ENCODE measurements at places on chromosomes 2 and 18.

GRCh38 chr18:76499637-76500340 is 4.7 kb upstream of the ZNF516 start:
- no peak for DNase-seq

DNA sequence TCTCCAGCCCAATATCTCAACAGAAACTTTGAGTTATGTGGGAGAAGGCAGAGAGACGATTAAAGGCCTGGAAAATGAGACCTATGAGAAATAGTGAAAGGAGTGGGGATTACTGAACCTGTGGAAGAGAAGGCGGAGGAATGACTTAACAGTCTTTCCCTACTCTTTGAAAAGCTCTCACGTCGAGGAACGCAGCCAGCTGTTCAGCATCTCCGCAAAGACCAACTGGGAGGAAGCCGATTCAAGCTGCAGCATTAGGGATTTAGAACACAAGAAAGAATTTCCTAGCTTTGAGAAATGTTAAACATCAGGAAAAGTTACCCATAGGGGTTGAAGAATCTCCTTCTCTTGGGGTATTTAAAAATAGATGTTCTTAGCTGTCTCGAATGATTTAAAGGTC is 233.2 kb upstream of the PARD3B start:
- DNase-seq = no peak

- DNase-seq = no peak
These were observed 360.8 kb downstream of the RBM43 start for GRCh38 chr2:150900913-150901312.

DNA sequence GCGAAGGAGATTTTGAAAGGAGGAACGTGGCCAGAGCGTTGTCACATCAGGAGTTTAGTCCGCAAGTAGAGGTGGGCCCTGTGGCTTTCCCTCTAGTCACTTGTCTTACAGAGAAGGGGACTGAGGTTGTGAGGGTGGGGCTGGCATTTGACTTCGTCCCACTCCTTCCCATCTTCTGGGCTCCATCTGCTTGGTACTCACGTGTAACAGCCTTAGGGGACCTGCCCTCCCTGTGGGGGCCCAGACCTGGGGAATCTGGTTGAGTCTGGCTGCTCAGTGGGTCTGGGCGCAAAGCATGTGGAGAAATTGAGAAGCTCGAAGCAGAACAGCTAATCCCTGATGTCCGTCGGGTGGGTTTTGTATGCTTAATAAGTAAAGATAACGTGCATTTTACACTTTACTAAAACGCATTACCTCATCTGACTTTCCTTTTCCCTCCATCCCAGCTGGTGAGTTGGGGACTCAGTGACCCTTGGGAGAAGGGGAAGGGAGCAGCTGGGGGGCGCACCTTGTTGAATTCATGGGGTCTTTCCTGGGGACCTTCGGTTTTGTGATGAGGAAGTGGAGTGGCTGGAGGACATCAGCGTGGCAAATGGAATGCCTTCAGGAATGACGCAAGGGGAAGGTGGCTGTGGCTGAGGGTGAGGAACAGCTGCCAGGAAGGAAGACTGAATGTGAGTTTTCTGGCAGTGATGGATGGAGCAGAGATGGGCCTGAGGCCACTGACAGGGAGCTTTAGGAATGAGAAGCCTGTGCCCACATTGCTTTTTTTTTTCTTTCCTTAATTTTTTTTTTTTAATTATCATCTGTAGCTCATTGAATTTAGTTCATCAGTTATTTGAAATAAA is 44.8 kb downstream of the ASAP2 start:
- DNase-seq = peak; percentile 95

GRCh38 chr18:23578891-23579653 is 7.2 kb downstream of the NPC1 start:
- DNase-seq = peak; percentile 71

GRCh38 chr2:196239622-196240587 is 68.5 kb upstream of the STK17B start:
- peak; percentile 82 for DNase-seq

DNA sequence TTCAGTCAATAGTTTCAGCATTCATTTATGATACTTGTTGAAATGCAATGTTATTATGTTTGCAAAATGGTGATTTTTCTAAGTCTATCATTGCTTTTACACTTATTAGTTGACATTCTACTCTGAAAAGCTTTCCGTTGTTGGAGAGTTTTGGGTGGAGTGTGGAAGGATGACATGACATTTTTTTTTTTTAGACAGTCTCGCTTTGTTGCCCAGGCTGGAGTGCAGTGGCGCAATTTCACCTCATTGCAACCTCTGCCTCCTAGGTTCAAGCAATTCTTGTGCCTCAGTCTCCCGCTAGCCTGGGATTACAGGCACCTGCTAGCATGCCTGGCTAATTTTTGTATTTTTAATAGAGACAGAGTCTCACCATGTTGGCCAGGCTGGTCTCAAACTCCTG is 29.8 kb downstream of the PIKFYVE start:
- DNase-seq = no peak

- peak; percentile 4 for DNase-seq
These were observed 100.8 kb downstream of the GPR39 start for GRCh38 chr2:132517386-132517785.

DNA sequence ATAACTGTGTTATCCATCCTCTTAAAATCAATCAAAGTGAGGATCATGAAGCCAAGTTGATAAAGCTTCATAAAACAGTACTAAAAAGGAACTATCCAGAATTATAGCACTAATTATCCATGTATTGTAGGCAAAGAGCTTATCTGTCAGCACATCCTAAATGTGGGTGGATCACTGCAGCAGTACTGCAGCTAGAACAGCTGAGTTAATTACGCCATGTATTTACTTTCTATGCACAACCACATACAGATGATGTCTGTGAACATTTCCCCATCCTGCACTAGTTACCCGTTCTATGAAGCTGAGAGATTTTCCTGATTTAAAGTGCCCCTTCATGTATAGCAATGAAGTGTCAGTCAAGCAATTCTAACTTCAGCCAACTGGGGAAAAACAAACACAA is 96.6 kb downstream of the RAPH1 start:
- no peak for DNase-seq

DNA sequence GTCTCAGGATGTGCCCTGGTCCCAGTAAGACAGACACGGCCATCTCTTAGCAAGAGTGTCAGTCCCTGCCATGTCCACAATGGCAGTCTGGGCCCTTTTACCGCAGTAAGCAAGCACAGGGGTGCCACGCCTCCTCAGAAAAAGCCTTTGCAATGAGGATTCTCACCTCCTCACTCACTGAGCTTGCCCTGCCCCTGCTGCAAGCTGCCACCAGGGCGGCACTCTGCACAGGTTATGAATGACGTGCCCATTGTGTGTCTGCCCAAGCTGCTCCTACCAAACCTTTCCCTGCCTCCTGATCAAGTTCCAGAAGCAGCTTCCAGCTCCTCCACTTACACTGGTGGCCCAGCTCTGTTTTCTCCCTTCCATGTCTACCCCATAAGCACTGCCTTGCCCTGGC is 23.3 kb downstream of the ERCC3 start:
- DNase-seq = no peak

GRCh38 chr2:142131010-142131669 is at the start of gene LRP1B:
Gene LRP1B, minus strand, starts transcription at chr2:142131016. Its CDS starts 287 bp downstream, at chr2:142130729.
- peak; percentile 46 for DNase-seq

DNA sequence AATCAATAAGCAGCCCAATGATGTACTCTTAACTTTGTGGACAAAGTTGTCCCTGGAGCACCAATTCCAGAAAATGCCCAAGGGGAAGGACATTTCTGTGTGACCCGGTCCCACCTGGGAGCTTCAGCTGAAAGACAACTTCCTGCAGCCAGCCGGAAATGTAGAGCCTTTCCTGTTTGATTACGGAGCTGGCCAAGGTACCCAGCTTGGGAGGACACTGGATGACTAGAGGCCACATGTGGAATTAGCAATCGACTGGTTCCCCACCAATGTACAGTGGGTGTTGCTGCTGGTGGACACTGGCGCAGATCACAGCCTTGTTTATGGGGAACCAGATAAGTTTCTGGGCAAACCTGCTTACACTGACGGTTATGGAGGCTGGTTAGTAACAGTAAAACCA is 53.0 kb upstream of the ZC3H15 start:
- DNase-seq = no peak

GRCh38 chr2:85591563-85591962 is 4.0 kb upstream of the RNF181 start:
- DNase-seq = no peak

- peak; percentile 17 for DNase-seq
These were observed 9.9 kb downstream of the NCAPH start for GRCh38 chr2:96345438-96345837.

- DNase-seq = no peak
These were observed 156.3 kb downstream of the CYP26B1 start for GRCh38 chr2:71991397-71991796.

- peak; percentile 44 for DNase-seq
These were observed 213.9 kb downstream of the NDUFA10 start for GRCh38 chr2:239811111-239811781.

DNA sequence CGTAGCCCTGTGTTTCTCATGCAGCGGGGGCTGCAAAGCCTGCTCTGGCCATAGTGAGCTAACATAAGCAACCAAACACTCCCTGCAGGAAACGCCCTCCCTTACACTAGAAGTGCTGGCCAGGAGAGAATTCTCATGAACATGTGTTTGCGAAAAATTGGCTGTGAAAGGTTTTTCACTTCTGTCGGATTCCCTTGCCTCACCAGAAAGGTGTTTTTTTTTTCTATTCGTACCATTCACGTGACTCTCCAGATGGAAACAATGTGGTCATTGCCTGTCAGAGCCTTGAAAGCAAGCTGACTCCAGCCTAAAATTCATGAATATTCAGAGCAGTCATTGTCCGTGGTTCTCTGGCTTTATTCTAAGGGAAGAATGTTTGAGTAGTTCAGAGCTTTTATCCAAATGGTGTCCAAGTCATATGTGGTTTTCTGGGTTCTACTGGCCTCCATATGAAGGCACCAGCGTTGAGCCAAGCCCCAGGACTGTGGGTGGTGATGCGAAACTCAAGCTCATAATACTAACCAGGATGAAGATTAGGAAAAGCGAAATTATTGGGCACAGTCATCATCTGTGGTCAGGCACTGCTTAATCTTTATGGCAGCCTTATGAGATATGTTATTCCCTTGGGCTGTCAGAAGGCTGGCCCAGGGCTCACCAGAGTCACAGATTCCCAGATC is 236.4 kb downstream of the ALPK2 start:
- peak; percentile 71 for DNase-seq

- peak; percentile 57 for DNase-seq
These were observed 787 bp upstream of the ADGRF3 start for GRCh38 chr2:26347286-26347865.

DNA sequence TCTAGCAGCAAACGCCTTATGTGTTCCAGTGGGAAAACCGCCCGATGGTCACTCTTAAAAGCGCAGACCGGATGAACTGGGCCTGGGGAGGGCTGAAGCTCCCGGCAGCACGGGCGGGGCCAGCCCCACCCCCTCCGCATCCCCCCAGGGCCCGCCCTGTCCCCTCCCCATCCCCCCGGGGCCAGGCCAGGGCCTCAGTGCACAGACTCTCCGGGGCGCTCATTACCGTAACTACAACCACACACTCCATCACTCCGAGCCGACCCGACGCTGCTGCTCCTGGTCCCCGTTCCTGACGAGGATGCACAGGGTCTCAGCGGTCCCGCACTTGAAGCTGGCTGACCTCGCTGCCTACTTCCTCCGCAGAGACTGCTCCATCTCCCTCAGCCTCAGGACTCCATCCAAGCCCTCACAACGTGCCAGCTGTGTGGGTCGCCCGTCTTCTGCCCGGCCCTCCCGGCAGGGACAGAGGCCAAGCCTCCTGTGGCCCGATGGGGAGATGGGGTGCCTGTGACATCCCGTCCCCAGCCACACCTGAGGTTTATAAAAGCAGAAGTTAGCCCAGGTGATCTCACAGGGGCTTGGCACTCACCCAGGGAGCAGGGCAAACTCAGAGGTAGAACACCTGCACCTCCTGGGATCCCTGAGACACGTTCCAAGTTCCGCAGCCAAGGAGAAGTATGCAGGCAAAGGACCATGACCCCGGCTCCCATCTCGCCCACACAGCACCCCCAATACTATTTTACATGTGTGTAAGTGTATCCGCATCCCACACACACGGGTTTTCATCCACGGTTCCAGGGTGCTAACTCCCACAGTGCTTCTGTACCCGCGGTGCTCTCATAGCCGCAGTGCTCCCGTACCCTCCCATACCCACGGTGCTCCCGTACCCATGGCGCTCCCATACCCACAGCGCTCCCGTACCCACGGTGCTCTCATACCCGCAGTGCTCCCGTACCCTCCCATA is 36.0 kb downstream of the SLC66A2 start:
- DNase-seq = no peak

- no peak for DNase-seq
These were observed 80.3 kb downstream of the MBOAT2 start for GRCh38 chr2:8923183-8923582.

DNA sequence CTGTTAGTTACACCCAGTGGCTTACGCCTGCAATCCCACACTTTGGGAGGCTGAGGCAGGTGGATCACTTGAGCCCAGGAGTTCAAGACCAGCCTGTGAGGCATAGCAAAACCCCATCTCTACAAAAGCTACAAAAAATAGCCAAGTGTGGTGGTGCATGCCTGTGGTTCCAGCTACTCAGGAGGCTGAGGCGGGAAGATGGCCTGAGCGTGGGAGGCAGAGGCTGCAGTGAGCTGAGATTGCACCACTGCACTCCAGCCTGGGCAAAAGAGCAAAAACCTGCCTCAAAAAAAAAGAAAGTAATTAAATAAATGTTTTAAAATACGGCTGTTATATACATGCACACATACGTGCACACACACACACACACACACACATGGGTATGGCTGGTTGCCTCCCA is 194.8 kb downstream of the HDAC4 start:
- DNase-seq = no peak

GRCh38 chr2:235539773-235540172 is 45.9 kb downstream of the AGAP1 start:
- DNase-seq = no peak

GRCh38 chr2:197285361-197285760 is 25.2 kb downstream of the ANKRD44 start:
- DNase-seq = no peak

- DNase-seq = peak; percentile 64
These were observed 182.7 kb upstream of the GLI2 start for GRCh38 chr2:120552800-120553481.

DNA sequence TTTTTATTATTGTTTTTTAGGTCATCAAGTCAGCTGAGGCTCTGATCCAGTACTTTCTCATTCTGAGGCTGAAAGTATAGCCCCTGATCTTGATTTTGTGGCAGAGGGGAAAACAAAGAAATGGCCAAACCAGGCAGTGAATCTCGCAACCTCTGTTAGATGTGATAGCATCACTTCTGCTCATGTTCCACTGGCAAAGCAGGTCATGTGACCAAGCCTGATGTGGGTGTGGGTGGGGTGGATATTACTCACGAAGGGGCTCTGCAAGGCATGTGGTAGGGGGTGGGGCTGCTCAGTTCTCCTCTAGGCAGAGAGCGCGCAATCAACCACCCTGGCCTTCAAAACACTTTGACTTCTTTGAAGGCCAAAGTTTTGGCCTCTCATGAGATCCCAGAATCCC is 254.2 kb downstream of the MYCN start:
- no peak for DNase-seq

Measured in GM23248 (cell line).